BJ (cell line): ENCODE measurements at places on chromosomes 6 and 20. TPM values are rescaled to one million over a fixed set of nuclear protein-coding genes. Genes with fewer than 3 reads are reported as not detected.

GRCh38 chr6:161188547-161189465 is 85.1 kb downstream of the AGPAT4 start:
- DNase-seq = no peak

DNA sequence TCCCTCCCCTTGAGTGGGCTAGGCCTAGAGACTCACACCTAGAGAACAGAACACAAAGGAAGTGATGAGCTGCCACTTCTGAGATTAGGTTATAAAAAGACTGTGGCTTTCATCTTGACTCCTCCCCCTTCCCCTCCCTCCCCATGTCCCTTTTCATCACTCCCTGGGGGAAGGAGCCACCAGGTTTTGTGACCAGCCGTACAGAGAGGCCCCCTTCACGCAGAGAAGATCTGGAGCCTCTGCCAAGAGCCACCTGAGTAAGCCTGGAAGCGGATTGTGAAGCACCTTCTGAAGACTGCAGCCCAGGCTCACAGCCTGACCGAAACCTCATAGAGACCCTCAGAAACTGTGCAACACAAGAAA is 118.4 kb upstream of the NXT1 start:
- DNase-seq = no peak

DNA sequence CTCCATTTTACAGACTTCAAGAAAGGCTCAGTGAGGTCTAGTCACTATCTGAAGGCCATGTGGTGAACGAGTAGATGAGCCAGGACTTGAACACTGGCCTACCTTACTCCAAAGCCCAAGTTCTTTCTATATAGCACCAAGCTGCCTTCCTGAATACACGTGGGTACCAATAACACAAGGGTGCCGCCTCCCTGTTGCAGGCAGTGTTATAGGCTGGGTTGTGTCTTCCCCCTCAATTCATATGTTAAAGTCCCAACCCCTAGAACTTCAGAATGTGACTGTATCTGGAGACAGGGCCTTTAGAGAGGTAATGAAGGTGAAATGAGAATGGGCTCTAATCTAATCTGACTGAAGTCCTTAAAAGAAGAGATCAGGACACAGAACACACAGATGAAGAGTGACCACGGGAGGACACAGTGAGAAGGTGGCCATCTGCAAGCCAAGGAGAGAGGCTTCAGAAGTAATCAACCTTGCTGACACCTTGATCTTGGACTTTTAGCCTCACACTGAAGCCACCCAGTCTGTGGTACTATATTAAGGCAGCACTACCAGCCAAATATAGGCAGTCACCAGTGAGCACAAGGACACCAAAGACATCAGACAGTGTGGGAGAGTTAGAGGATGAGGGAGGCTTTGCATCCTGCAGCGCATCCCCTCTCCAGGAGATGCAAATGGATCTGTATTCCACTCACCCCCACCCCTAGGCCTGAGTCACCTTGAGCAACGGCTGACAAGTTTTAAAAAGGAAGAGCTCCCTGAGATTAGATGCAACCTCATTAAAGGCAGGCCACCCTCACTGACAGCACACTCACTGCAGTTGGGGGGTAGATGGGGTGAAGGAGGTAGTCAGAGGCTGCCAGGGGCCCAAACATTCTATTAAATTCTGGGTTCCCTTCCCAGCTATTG is 40.9 kb upstream of the LYRM2 start:
- DNase-seq = no peak

DNA sequence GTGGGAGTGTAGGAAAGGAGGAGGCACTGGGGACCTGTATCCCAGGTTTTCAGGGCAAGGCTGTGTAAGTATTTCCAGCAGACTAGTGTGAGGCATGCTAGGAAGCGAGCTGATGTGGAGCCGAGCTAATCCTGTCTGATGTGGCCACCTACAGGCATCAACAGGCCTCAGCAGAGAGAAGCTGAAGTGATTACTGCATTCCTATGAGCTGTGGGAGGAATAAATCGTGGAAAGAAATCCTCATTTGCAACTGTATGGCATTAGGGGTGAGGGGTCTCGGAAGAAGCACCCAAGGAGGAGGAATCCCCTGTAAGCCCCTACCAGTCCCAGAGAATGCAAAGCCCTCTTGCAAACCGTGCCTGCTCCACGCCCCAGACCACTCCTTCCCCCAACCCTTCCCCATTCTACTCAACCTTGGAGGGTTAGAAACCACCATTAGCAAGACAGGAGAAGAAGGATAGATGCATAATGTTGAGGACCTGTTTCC is 41.6 kb downstream of the C6orf15 start:
- no peak for DNase-seq

- DNase-seq = no peak
Measured at GRCh38 chr20:31476643-31477215, 1.6 kb downstream of the REM1 start.

DNA sequence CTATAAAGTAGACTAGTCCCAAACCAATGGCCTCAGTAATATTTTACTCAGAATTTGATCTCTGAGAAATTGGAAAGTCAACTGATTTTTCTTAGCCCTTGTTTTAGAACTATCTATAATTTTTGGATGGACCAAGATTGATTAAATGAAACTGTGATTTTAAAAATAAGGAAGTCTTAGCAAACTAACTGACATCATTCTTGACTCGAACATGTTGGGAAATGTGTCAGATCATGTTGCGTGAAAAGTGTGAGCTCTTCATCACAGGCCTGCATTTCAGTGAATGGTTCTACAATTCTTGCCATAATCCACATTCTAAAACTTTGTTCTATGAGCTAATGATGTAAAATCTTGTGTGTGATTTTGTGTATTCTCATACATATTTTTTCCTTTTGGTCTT is 11.0 kb downstream of the TNFAIP3 start:
- DNase-seq = no peak

DNA sequence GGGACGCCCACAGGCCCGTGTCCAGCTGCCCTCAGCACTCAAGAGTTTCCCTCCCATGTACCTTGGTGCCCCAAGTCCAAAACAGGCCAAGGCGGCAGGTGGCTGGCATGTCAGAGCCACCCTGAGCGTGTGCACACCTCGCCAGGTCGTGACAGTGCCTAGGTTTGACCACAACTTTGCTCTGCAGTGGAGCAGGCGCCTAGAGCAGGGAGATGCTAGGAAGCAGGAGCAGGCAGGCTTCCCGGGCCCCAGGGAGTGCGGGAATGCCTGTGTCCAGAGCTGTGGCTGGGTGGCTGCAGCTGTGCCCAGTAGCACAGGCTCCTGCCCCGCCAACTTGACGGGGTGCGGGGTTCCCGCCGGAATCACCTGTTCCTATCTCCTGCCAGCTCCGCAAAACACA is 380.8 kb upstream of the IMPG1 start:
- no peak for DNase-seq

DNA sequence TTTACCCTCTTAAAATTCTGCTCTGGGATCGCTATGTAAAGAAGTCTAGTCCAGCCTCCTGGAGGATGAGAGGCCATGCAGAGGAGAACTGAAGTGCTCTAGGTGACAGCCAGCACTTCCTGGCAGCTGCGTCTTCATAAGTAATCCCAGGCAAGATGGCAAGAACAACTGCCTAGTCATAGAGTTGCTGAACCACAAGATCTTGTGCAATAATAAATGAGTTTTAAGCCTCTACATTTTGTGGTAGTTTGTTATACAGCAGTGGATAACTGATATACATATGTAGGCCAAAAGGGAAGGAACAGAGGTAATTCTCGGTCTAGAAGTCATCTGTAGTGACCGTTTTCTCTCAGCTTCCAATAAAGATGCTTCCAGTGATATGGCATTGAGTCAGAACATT is 103.8 kb upstream of the FLRT3 start:
- no peak for DNase-seq

GRCh38 chr6:3918469-3918868 is 69.3 kb downstream of the FAM50B start:
- DNase-seq = no peak

DNA sequence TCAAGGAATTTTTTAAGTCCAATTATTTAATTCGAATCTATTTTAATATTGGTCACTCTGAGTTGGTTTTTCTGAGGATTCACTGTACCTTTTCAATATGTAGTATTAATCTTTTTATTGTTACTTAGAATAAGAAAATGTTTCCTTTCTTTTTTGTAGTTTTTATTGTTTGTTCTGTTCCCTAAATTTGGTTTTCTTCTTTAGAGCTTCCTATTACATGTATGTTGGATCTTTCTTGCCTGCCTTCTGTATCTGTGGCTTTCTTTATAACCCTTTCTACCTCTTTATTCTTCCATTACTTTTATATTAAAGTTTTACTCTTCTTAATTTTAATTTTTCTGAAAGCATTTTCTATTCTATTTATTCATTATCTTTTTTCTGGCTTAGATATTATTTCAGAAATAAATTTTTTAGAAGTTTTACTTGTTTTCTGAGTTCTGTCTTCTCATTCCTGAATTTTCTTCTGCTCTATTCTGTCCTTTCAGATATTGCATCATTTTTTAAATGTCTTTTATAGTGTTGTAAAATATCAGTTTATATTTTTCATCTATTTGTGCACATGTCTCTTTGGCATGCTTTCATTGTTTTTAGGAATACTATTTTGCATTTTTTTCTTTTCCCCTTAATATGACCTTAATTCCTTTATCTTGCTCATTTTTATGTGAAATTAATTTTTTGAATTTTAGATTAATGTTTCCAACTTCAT is 33.6 kb upstream of the UST start:
- no peak for DNase-seq

GRCh38 chr6:166678426-166678825 is 51.4 kb upstream of the RPS6KA2 start:
- DNase-seq = no peak

GRCh38 chr6:105805501-105806023 is 280.6 kb upstream of the PRDM1 start:
- DNase-seq = no peak

DNA sequence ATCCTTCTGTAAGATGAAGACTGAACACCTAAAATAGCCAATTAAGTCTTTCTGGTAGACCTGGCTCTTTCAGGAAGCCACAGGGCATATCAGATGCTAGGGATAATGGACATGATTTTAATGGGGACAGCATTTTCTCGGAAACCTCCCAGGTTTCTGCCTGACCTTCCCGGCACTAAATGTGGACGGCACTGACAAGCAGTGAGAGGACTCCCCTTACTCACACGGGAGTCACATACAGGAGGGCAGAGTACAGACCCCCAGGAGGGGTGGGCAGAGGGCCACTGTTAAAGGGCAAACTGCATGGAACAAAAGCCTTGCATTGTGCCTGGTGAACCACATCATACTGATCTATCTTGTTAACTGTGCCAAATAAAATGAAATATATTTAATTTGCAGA is 19.9 kb downstream of the PSMG4 start:
- DNase-seq = no peak

DNA sequence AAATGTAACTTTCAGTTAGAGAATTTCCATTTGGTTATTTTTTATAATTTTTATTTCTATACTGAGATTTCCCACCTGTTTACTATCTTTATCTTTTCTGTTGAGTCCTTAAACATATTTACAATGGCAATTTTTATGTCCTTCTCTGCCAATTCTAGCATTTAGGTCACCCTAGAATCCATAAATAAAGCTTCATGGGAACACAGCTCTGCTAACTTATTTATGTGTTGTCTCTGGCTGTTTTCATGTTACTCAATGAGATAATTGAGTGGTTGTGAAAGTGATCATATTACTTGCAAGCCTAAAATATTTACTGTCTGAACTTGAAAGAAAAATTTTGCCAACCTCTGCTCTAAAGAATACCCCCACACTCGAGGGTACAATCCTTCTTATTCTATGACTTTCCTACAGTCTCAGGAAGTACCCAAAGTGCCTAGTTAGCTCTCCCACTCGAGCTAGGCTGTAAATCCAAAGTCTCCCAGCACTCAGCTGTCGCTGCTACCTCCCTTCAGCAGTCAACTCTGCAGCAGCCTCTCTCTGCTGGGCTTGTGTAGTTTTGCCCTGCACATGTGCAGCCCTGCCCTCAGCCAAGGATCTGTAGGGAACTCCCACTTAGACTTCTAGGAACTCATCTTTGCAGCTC is 53.5 kb upstream of the GCLC start:
- no peak for DNase-seq

DNA sequence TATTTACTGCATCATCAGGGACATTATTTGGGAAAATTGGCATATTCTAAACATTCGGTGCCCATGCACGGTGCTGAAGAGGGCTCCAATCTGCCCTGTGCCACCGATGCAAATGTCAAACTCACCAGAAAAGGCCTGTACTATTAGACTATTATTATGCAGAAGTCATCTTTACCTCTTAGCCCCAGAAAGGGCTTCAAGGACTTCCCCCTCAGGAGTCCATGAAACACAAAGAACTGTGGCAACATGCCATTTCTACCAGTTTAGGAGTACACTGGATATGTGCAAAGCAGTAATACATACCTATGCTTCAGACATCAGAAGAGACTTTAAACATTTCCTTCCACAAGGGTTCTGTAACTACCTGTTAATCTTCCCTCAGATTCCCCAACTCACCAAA is 8.6 kb downstream of the DIDO1 start:
- no peak for DNase-seq

DNA sequence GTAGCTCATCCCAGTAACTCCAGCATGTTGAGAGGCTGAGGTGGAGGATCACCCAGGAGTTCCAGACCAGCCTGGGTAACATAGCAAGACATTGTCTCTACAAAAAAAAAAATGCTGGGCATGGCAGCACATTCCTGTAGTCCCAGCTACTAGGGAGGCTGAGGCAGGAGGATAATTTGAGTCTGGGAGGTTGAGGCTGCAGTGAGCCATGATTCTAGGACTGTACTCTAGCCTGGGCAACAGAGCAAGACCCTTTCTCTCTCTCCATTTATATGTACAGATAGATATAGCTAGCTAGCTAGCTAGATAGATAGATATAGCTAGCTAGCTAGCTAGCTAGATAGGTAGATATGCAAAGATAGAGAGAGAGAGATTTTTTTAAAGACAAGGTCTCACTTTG is 20.4 kb downstream of the ILRUN start:
- DNase-seq = no peak

KCNG1 gene
- polyA plus RNA-seq = 13.2 and 18.2 TPM in 2 replicates

COL9A3 gene
- polyA plus RNA-seq = 0.21 and 0.34 TPM in 2 replicates

FANCE gene
- polyA plus RNA-seq = 8.9 and 11.7 TPM in 2 replicates

TBX18 gene
- 28.6 and 34.5 TPM in 2 replicates for polyA plus RNA-seq

FKBP1C gene
- 1.9 and 2.0 TPM in 2 replicates for polyA plus RNA-seq

SLC35F1 gene
- polyA plus RNA-seq = 0.02 TPM in 1 of 2 replicates, not detected in the other

KIZ gene
- polyA plus RNA-seq = 13.6 and 22.8 TPM in 2 replicates

PGBD1 gene
- polyA plus RNA-seq = 3.1 and 3.4 TPM in 2 replicates

CST4 gene
- not detected in 2 replicates for polyA plus RNA-seq

LY6G6F gene
- polyA plus RNA-seq = not detected in 2 replicates

FGD2 gene
- polyA plus RNA-seq = not detected in 2 replicates

XKR7 gene
- polyA plus RNA-seq = 0.01 TPM in 1 of 2 replicates, not detected in the other
